ENCODE measurements at places on chromosomes 3 and 15. TPM values are rescaled to one million over a fixed set of nuclear protein-coding genes. Genes with fewer than 3 reads are reported as not detected.

Gene THSD4
- total RNA-seq, result not detected

Gene GABRR3
- not detected for total RNA-seq

Gene ADPRH
- 3.9 TPM for total RNA-seq

Gene CASR
- not detected for total RNA-seq

Gene PGBD4
- 3.8 TPM for total RNA-seq

Gene TM4SF4
- not detected for total RNA-seq

Gene CA12
- not detected for total RNA-seq

Gene GOLGA8T
- not detected for total RNA-seq

Gene GPR156
- 0.07 TPM for total RNA-seq

Gene ABHD10
- 29.7 TPM for total RNA-seq

Gene GUCA1C
- not detected for total RNA-seq

Gene CTNNB1
- total RNA-seq, result 115 TPM

Gene ATP8B4
- total RNA-seq, result 56.6 TPM

Gene ASB14
- not detected for total RNA-seq

Gene TMCO5A
- total RNA-seq, result not detected

Gene CD86
- 5.4 TPM for total RNA-seq

Gene RYR3
- total RNA-seq, result not detected

Gene TTC14
- total RNA-seq, result 67.4 TPM

Gene DNAH12
- 0.20 TPM for total RNA-seq

Gene AHSG
- total RNA-seq, result not detected
